ENCODE measurements at places on chromosomes 6 and 20.

- DNase-seq = no peak
Measured at GRCh38 chr6:153121311-153121710, 9.8 kb downstream of the RGS17 start.

DNA sequence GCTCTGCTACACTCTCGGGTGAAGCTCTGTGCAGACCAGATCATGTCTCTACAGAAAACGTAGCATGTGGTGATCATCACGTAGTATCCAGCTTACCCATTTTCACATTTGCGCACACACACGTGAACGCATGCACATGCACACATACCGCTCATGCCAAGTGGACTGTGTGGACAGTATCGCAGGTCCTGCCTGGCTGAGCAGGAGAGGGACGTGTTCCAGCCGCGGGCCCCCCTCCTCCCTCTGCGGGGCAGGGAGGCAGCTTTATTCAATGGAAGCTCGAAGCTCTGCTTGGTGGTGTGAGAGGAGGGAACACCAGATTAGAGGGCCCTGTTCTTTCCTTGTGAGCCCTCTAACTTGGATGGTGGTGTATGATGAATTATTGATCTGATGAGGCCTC is 51.1 kb downstream of the CDH26 start:
- no peak for DNase-seq

- DNase-seq = no peak
Measured at GRCh38 chr20:36118371-36118770, 36.2 kb upstream of the EPB41L1 start.

DNA sequence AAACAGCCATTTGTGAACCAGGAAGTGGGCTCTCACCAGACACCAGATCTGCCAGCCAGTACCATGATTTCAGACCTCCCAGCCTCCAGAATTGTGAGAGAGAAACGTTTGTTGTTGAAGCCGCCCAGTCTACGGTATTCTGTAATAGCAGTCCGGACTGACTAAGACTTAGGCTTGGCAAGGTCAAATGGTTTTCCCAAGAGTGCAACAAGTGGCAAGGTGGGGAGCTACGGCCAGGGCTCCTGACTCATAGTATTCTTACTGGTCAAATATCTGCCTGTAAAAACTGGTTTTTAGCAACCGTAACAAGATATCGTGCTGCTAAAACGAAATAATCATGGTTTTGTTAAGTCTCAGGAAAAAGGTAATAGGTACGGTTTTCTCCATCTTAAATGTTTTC is 37.8 kb downstream of the MCUR1 start:
- no peak for DNase-seq

DNA sequence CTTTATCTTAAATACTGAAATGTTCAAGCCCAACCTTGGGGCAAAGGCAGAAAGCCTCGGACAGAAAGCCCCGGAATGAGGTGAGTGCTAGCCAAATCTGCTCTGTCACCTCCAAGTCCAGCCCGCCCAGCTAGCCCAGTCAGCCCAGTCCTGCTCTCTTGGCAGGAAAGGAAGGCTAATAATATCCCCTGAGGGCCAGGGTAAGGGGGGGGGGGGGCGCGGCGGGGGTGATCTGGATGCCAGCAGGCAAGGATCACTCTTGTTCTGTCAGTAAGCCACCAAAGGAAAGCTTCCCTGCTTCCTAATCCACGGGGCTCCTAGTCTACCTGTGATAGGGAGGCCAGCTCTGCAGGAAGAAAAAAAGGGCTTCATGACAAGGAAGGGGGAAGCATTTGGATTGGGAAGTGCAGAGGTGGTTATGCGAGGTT is 1.1 kb downstream of the NDRG3 start:
- no peak for DNase-seq

DNA sequence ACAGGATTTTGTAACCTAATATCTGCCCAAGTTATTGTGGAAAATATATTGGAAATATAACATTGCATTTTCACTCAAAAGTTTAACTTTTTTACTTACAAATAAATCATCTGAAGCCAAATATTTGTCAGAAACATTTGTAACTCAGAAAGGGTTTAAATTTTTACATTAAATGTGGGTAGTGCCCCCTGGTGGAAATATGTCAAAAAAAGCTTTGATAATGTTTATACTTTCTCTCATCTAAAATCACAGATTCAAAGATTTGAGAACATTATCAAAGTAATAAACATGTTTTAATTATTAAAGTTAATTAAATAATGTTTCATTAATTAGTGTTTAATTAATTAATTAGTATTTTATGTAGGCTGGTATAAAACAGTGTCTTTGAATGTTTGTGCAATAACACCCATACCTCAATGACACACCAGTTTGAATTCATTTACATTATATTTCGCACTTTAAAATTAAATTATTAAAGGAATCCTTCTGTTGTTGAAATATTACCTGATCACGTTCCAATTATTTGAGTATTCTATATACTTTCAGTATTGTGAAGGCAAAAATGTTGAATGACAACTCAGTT is 320.1 kb upstream of the FKBP1C start:
- DNase-seq = no peak

GRCh38 chr6:85865420-85866369 is 223.0 kb upstream of the SYNCRIP start:
- DNase-seq = no peak

- DNase-seq = no peak
Measured at GRCh38 chr20:2656471-2657117, 4.2 kb downstream of the NOP56 start.

DNA sequence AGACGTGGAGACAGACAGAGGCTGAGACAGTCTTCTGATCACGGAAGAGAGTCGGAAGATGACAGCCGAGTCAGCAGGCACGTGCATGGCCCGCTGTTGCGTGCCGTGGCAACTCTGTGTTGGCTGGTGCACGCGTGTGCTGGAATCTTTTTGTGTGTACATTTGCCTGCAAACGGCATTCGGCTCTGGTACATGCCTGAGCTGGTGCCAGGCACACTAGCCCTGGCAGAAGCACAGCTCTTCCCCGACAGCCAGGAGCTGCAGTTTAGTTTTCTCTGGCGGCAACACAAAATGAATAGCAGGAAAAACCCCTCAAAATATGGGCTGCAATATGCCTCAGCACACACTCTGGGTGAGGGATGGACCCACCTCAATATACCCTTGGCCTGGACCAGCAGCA is 769 bp upstream of the PDYN start:
- DNase-seq = no peak

- no peak for DNase-seq
Measured at GRCh38 chr6:2114100-2114499, 131.3 kb downstream of the GMDS start.

GRCh38 chr20:5829241-5829809 is 79.1 kb downstream of the SHLD1 start:
- DNase-seq = no peak

GRCh38 chr6:145051661-145052060 is 683.7 kb downstream of the EPM2A start:
- DNase-seq = no peak
